ENCODE measurements at places on chromosomes 13 and 19.

GRCh38 chr19:35225951-35226350, 2.6 kb downstream of the FAM187B start:
- no peak for DNase-seq

GRCh38 chr13:76707360-76707759, 178.8 kb downstream of the KCTD12 start:
- DNase-seq: no peak

- no peak for DNase-seq
Observed at GRCh38 chr19:43781630-43782310, 997 bp upstream of the KCNN4 start.

- no peak for DNase-seq
Observed at GRCh38 chr19:55661826-55662225, 7.0 kb downstream of the U2AF2 start.

DNA sequence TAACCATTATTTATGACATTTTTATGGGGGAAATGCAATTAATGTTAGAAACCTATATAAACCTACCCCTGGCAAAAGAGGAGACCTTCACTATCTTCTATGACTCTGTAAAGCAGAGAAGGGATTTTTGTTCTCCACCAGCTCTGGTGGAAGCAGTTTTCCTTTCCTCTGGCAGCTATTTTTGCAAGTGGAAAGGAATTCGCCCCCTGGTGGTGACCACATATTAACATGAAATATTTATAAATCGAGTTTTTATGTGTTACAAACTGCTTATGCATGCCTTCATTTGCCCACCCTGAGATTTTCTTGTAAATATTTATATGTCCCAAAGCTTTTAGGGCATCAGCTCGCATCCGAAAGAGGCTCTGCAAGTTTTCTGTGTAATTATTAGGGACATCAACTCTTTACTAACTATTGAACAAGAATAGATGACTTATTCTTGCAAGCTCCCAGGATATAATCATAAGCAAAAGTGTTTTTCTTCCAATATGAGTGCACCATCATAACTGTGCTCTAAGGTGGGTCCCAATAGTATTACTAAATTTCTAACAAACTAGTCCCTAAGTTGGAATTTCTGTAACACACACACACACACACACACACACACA, 62.4 kb downstream of the SERTM1 start:
- peak; percentile 62 for DNase-seq

GRCh38 chr19:50512999-50513745, 541 bp downstream of the ASPDH start:
- DNase-seq: no peak

Measured in cerebellar cortex (tissue), 1 donor.